ENCODE measurements at places on chromosomes 5 and 9.

DNA sequence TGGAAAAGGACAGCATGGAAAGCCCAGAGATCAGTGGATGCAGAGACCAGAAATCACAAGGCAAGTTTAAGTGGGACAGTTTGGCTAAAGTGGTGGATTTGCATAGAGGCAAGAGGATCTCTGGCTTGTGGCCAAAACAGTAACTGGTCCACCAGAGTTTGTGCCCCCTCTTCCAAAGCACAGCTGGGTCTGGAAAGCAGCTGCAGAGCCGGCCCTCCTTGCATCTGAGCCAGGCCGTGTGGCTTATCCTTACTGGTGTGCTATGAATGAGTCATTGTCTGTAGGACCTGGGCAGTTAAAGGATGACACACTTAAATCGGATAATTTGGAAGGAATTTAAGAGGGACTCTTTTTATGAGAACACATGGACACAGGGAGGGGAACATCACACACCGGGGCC lies 146.6 kb downstream of the PIP5K1B start:
- no peak for DNase-seq

GRCh38 chr5:34854459-34855174 lies 15.7 kb downstream of the TTC23L start:
- DNase-seq, result no peak

DNA sequence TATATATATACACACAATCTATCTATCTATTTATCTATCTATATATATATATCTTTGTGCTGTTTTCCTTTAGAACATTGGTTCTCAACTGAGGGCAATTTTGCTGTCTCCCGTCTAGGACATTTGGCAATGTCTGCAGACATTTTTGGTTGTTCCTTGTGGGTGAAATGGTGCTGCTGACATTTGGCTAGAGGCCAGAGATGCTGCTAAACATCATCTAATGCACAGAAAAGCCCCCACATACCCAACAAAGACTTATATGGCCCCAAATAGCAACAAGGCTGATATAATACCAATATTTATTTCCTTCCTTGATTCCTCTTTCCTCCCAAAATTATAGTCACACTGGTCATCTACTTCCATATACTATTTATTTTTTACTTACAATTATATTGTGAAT lies 197.5 kb downstream of the TRPM3 start:
- no peak for DNase-seq

GRCh38 chr5:140186267-140186671 lies 11.3 kb downstream of the CYSTM1 start:
- DNase-seq, result no peak

DNA sequence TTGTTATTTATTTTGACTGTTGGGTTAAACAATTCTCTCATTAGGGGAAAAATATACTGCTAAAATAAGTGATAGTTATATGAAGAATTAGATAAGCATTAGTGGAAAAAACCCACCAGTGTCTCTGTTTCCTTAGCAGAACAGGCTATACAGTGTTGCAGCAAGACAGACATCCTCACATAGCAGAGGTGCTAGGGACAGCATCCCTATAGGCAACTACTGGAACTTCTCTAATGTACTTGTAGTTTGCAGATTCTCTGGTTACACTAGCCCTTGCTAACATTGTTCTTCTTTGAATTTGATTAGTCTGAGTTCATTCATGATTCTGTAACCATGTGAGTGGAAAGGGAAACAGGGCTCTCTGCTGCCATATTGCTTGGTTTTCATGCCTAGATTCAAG lies 661.8 kb upstream of the RGMB start:
- no peak for DNase-seq

DNA sequence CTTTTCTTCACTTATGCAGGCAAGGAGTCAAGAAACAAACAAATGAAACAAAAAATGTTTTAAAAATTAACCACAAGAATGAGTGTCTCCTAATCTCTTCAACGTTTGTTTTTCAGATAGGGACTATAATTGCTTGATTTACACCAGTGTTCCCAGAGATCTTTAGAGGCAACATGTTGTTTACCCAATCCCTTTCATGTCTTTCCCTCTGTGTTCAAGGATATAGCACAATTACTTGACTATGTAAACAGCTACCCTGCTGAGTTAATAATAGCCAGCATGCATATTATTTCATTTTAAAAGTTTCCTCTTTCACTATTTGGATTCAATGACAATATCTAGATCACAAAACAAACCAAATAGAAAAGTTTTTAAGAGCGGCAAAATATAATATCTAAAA lies 25.1 kb upstream of the SHISAL2B start:
- DNase-seq, result no peak

GRCh38 chr9:34328987-34329832 lies at the start of the genes KIF24 and NUDT2:
KIF24 (minus strand) TSS chr9:34329268; CDS start chr9:34311346, 17,922 bp downstream.
NUDT2 (plus strand) TSS chr9:34329569; CDS start chr9:34339040, 9,471 bp downstream.
- peak; percentile 99 for DNase-seq

GRCh38 chr9:16726718-16727451 lies 143.6 kb downstream of the BNC2 start:
- DNase-seq, result peak; percentile 35

DNA sequence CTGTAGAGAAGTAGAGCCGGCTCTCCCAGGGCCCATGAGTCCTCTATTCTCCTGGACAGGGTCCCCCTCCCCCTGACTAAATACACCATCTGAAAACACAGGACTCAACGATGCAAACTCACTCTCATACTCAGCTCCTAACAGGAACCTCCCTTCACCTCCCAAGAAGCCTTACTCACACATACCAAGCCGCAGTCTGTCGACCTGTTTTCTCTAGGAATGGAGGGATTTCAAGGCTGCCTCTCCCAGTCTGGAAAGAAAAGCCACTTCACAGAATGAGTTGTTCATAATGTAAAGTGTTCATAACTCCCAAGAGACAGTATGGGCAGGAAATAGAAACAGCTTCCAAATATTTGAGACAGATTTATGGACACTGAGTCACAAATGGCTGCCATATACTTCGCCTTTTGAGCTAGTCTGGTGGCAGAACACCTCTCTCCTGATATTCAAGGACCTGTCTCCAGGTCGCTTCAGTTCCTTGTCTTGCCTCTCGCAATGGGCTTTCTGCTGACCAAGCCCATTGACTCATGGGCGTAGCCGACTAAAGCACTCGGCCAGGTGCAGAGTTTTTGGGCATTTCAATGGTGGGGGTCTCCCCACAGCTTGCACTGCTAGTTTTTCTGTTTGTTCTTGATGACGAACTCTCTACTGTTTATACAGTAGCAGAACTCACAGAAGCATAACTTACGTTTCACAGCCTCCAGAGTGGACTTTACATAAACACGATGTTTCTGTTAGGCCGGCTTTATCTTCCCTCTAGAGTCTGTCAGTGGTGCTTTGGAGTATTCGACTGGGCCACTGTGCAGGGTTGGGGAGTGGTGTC lies 25.0 kb upstream of the IL17B start:
- no peak for DNase-seq

- DNase-seq, result no peak
These were observed 61.4 kb downstream of the SLC44A1 start for GRCh38 chr9:105305856-105306255.

DNA sequence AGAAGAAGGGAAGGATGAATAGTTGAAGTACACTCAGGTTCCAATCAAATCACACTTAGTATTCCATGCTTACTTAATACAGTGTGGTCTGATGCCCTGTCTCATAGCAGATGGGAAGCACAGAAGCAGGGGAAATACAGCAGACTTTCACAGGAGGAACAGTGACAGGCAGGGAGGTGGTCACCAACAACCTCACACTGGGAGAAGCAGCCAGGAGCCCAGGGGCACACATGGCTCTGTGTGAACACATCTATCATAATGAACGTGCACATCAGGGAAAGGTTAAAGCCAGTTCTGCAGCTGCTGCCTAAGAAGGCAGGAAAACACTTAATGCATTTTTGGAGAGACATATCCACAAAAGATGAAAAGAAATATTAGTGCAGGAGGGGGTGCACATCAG lies 312.3 kb downstream of the MED10 start:
- DNase-seq, result no peak

DNA sequence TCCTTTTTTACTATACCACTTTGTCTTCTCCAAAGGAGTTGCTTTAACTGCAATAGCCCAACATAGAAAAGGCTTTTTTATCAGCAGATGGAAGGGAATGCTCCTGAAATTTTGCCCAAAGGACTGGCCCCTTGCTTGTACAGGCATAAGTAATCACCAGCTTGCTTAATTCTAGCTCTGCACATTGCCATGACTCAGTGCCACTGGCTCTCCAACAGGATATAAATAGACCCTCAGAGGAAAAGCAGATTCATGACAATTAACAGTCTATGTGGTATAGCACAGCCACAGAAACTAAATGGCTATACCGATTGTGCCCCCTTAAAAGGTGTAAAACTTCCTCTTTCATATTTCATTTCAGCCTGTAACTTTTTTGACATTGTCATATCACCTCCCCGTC lies 227.0 kb downstream of the ZNF608 start:
- no peak for DNase-seq

DNA sequence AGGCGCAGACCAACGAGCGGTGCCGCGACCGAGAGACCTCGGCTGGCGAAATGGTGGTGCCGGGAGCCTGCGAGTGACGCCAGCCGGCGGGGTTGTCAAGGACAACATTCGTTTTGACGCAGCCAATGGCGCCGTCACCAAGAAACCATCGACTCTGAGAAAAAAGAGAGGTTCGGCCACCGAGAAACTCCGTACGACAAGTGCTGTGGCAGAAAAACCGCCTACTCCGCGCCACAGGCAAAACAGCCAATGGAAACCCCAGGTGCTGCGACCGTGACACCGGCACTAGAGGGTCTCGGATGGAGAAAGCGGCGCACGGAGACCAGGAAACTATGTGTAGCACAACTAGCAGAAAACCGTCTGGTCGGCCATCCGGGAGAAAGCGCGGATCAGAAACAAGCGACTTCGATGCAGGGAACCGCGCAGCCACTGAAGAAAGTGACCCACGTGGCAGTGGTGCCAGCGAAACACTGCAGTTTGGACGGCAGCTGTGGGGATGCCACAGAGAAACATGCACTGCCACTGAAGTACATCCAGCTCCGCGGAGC lies 88.8 kb downstream of the ANXA2R start:
- no peak for DNase-seq

GRCh38 chr5:113117543-113118115 lies 141.0 kb downstream of the DCP2 start:
- DNase-seq, result no peak

GRCh38 chr5:89232139-89232603 lies 349.2 kb upstream of the MEF2C start:
- no peak for DNase-seq

DNA sequence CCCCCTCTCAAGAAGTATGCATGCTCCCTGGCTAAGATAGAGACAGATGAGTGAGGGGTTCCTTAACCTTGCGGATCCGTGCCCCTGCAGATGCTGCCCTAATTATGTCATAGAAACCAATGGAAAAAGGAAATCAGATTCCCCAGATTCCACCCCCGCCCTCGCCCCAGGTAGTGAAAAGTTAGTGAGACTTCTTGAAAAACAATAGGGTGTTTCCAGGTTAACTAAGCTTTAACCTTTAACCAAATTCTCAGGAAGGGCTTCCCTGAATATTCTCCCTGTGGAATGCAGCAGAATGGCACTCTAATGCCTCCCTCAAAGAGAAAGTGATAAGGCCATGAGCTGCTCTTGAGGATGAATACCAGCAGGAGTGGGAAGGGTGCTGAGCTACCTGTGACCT lies 116.0 kb upstream of the RANBP3L start:
- DNase-seq, result no peak

DNA sequence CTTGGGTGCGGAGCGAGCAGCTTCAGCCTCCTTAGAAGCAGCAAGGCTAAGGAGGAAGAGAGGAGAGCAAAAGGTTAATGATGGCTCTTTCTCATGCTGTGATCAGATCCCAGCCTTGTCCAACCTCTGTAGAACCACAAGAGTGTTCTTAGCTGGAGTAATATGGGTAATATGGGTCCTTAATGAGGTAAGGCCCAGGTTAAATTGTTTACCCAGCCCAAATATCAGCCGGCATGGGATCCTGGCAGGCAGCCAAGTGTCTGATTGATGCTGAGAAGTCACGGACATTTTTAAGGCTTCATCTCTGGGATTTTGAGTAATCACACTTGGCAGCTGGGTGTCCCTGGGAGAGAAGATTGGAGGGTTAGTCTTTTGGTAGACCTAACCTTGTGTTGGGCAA lies 32.3 kb downstream of the GLRA1 start:
- no peak for DNase-seq

GRCh38 chr9:116112236-116112635 lies 41.4 kb upstream of the PAPPA start:
- DNase-seq, result no peak

- DNase-seq, result no peak
These were observed 2.8 kb downstream of the GHR start for GRCh38 chr5:42426016-42426415.

DNA sequence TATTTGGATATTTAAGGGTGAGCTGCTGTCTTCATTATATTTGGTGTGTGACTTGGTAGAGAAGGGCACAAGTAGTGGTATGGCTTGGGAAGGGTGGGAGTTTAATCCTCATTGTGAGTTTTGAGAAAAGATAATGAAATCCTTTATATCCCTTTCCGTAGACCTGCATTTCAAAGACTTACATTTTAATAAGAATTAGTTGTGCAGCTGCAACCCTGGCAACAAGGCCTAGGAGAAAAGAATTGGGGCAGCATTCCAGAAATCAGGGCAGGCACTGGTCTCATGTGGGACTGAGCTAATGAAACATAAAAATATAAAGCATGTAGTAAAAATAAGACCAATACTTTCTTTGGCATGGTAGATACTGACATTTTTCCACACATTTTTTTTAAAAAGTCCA lies 60.5 kb downstream of the CDC42SE2 start:
- peak; percentile 82 for DNase-seq

GRCh38 chr9:83449166-83449565 lies 89.0 kb downstream of the FRMD3 start:
- DNase-seq, result no peak

DNA sequence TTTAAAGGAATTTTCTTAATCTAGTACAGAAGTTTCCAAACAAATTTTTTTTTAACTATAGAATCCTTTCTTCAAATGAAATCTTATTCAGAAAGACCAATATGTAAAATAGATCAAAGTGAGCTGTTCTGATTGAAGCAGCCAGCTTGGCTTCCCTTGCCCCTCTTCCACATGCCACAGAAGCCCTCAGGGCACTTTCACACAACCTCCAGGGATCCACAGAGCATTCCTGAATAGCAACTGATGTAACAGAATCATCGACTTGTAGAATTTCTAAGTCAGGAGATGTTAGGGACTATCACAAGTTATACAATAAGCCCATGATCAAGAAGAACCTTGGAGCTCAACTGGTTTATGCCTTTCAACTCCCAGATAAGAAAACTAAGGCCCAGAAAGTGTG lies 427.8 kb upstream of the C9orf72 start:
- DNase-seq, result no peak

DNA sequence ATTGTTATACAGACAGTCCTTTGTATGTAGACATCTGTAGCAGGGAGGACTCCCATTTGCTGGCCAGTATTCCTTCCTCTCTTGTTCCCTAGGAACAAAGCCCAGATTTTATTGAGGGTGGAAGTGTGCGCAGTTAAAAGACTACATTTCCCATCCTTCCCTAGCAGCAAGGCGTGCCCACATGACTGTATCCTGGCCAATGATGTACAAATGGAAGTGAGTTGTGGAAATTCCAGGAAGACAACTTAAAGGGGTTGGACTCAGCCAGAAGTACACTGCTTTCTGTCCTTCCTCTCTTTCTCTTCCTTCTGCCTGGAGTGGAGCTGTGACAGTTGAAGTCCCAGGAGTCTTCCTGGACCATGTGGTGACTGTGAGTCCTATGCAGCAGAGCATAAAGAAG lies 89.0 kb downstream of the HRH2 start:
- peak; percentile 58 for DNase-seq

GRCh38 chr9:129176701-129177442 lies 1.2 kb downstream of the IER5L start:
- peak; percentile 21 for DNase-seq
